ENCODE measurements at places on chromosomes 1 and 21.
A peak's percentile ranks its signal among the peaks of the same experiment; 100 is the strongest.

DNA sequence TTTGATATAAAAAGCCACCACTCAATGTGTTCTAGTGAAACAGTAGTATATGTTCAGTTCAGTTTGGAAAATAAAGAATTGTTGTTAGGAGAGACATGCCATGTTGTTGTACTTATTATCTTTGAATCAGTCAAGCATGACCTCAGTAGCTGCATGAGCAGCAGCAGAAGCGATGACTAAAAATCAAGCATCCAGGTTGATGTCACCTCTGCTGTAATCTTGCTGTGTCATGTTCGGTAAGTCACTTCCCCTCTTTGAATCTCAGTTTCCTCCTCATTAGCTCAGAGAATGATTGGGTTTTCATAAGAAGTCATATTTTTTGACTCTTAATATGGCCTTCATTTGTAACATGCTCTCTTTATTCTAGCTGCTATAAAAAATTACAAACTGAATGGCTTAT is 428.4 kb upstream of the B3GALT2 start:
- no peak for DNase-seq

GRCh38 chr1:6271554-6271953 is 10.7 kb upstream of the GPR153 start:
- no peak for DNase-seq

DNA sequence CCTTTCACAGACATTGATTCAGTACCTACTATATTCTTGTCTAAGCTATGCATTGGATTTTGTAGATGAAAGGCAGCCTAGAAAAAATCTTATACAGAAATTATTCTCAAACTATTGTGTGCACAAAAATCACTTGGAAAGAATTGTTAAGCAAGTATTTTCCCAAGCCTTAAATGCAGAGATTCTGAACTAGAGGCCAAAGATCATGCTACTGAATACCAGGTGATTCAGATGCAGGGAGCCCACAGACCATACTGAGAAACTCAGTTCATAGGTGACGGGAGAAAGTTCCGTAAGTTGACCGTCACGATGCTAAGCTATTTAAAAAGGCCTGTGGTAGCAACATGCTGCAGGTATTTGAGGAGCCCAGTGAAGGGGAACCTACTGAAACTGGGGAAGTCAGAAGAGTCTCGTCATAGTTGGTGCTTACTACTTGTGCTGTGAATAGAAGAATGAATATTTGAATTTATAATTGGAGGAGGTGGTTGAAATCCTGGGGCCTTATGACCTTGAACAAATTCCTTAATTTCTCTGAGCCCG is 150.8 kb downstream of the NFIA start:
- no peak for DNase-seq

- DNase-seq, result peak; percentile 69
These were observed 6.8 kb downstream of the JMJD4 start for GRCh38 chr1:227728059-227728891.

GRCh38 chr1:67162954-67163353 is 3.3 kb upstream of the IL23R start:
- DNase-seq, result peak; percentile 26

GRCh38 chr1:50704126-50704525 is 255.9 kb downstream of the FAF1 start:
- no peak for DNase-seq

GRCh38 chr1:100415498-100415778 is 63.1 kb downstream of the CDC14A start:
- no peak for DNase-seq

DNA sequence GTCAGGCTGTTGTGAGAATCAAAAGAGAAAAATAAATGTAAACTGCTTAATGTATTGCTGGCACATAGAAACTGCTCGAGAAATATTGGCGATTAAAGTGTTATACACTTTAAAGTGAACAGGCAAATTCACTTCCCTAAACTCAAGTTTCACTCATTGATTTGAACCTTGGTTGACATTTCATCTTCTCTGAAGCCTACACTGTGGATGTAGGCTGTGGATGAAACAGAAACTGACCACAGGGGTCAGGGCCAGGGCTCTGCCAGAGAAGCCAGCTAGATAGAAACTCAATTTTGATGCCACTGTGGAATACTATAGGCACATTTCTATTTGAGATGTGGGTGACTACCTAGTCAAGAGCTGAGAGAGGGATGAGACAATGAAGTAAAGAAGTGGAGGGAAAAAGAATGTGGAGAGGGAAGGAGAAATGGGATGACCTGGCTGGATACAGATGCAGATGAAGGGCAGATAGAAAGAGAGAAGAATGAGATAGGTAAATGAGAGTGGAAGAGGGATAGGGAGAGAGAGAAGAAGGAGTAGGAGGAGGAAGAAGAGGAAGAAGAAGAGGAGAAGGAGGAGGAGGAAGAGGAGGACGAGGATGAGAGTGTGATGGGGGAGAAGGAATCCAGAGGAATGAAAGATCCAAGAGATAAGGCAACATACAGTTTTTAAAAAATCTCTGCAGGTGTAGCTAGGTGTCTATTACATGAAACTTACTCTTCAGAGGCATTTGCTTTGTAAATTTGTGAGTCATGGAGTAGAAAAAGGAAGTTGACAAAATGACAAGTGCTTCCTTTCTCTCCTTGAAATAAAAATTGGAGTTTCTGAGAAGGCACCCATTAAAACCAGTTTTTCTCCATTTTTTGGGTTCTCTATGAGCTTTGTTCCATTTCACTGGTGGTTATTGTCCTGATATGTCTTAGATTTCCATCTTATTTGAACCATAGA is 17.4 kb upstream of the CD1D start:
- no peak for DNase-seq

- DNase-seq, result no peak
These were observed 24.0 kb upstream of the QSOX1 start for GRCh38 chr1:180130651-180131050.

DNA sequence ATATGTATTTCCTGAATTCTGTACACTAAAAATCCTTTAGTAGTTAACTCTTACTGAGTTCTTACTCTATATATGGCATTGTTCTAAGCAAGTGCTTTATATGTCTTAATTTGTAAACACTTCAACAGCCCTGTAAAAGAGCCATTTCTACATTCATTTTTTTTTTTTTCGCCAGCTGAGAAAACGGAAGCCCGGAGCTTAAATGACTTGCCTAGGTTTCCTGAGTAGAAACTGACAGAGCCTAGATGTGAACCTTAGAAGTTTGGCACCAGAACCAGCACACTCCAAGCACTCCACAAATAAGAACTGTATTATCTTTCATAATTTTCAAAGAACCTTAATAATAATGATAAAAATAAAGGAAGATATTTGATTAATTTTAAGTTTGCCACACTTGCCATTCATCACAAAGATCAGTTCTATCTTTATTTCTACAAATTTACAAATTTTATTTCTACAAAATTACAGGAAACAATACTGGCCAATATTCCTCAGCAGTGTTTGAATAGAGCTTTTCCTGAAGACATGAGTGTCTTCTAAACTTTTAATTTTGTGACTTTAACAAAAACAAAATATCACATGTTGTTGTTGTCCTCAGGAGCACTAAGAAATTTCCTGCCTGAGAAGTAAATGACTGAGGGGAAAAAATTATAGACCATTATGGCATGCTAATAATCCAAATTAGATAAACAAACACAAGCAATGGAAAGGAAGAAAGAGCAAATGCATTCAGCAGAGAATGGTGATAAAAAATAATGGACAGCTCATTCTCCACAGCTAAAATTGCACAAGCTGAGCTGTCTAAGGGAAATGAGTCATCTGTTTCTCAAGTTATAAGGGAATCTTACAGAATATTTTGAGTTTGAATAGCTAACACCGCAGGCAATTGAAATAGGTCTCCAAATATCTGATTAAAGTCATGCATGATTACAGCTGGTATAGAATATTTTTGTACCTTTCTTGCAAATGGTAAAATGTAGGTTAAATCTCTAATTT is 71.2 kb downstream of the DPYD start:
- no peak for DNase-seq

DNA sequence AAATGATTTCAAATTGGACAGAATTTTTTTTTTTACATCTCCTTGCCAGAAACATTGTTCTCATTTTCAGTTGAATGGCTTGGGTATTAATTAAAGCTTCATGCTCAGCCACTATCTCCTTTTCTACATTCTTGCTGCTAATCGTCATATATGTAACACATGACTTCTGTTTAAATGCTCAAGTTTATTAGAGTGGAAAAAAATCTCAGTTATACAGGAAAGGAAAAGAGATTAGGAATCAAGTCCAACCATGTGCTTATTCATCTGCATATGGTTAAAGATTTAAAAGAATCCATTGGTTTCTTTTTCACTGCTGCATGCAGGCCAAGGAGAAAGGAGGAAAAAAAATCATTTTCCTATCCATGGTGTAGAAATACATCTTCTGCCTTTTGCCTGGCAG is 47.3 kb upstream of the CNN3 start:
- DNase-seq, result no peak

DNA sequence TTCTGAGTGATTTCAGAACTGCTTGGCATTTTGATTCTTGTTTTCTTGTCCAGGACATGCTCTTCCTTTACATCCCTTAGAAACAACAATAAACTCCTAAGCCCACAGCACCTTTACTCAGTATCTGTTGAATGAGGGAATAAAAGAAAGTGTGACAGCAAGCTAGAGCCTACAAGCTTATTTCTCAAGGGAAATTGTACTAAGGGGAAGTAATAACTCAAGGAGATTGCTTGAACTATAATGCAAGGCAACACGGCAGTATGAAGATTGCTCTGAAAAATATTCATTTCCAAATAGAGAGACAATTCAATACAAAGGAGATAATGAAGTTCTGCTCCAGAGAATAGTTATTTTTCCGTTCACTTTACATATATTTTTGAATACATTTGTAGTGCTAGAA is 6.5 kb downstream of the OR6P1 start:
- no peak for DNase-seq

GRCh38 chr1:184973272-184974055 is 844 bp downstream of the NIBAN1 start:
- DNase-seq, result peak; percentile 61

DNA sequence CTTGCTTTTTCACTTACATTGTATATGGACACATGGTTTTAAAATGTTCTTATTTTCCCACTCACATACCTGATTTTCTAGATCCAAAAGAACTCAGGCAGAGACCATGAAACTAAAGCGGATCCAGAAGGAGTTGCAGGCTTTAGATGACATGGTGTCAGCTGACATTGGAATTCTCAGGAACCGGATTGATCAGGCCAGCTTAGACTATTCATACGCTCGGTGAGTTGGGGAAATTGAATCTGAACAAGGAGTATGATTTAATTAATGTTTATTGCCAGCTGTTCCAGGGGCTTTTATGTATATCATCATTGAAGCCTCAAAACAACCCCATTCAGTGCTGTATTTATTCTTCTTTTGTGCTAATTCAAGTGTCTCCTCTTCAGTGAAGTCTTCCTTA is 12.7 kb downstream of the GORAB start:
- no peak for DNase-seq

GRCh38 chr1:158013840-158014730 is 20.6 kb downstream of the KIRREL1 start:
- no peak for DNase-seq

DNA sequence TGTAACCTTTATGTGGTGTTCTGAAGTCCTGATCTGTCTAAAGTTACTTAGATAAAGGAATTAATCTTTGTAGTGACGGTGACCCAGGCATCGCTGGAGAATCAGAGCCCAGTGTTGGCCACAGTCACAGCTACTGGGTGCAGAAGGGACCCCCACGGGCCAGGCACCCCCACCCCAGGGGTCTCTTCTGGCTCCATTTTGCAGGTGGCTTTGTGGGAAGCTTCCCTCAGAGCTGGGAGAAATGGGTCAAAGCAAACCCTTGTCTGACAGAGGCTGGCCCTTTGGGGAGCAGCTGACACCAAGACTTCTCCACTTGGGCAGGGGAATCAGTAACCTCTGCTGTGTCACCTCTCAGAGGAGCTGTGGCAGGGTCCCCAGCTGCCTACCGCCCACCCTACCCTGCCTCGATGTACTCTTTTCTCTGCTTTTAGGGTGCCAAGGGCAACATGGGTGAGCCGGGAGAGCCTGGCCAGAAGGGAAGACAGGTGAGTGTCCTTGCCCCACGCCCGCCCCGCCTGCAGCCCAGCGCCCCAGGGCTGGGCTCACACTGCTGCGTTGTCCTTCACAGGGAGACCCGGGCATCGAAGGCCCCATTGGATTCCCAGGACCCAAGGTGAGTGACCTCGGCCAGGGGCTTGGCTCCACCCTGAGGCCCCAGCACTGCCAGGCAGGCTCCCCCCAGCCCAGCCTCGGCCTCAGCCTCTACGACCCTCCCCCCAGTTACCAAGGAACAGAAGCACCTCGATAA is 17.7 kb downstream of the COL6A2 start:
- DNase-seq, result no peak

- DNase-seq, result no peak
These were observed 2.4 kb downstream of the NECAP2 start for GRCh38 chr1:16442941-16443340.

GRCh38 chr1:5611851-5612250 is 380.4 kb downstream of the NPHP4 start:
- no peak for DNase-seq

GRCh38 chr1:77565321-77565720 is 117.1 kb downstream of the ZZZ3 start:
- DNase-seq, result no peak

- no peak for DNase-seq
These were observed 15.6 kb downstream of the JUN start for GRCh38 chr1:58768191-58768731.

DNA sequence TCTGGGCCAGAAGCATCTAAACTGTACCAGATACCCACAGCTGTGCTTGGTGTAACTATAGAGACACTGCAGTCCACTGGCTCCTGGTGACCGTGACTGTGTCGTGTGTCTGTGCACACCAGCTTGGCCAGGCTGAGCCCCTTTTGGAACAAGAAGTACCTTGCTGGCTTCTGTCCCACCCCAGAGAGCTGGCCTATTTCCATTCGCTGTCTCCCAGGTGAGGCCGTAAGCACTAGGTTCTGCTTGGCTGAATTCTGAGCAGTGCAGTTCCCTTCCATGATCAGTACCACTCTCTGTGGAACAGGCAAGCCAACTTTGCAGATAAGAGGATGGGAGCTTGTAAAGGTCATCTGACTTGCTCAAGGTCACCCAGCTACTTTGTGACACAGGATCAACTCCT is 119.9 kb upstream of the DNAH14 start:
- DNase-seq, result no peak

GRCh38 chr1:91791691-91792488 is 94.1 kb downstream of the TGFBR3 start:
- DNase-seq, result no peak

- no peak for DNase-seq
These were observed 26.0 kb downstream of the MX1 start for GRCh38 chr21:41451753-41452676.

DNA sequence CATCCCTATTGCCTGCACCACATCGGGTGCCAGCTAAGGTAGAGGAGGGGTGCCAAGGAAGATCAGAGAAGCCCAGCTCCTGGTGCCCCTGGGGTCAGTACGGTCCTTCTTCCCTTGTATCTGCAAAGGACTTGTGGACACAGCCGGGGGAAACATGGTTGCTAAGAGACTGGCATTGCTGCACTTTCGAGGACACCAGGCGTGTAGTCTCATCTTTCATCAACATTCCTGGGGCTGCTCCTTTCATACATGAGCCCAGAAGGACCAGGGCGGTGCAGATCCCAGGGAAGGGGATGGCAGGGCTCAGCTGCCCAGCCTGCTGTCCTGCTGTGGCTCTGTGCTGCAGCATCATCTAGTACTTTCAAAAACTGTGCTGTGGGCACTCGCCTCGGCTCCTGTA is 61.0 kb downstream of the RUNX1 start:
- no peak for DNase-seq

- DNase-seq, result peak; percentile 56
These were observed 11.0 kb upstream of the RNU1-3 start for GRCh38 chr1:16677552-16678431.

GRCh38 chr1:40622936-40623629 is 42.4 kb downstream of the RIMS3 start:
- no peak for DNase-seq

- DNase-seq, result no peak
These were observed 3.0 kb downstream of the TP53BP2 start for GRCh38 chr1:223842784-223843183.
